ENCODE measurements at places on chromosomes 6 and 20.

GRCh38 chr6:23180504-23181293 is 611.3 kb downstream of the HDGFL1 start:
- DNase-seq, result no peak

- no peak for DNase-seq
These were observed 110.0 kb downstream of the TSHZ2 start for GRCh38 chr20:53081916-53082863.

- no peak for DNase-seq
These were observed 138.6 kb downstream of the THEMIS start for GRCh38 chr6:127762284-127762683.

- DNase-seq, result no peak
These were observed 73.1 kb downstream of the OR2B2 start for GRCh38 chr6:27838945-27839625.

GRCh38 chr6:132666118-132666517 is 7.1 kb upstream of the TAAR1 start:
- DNase-seq, result no peak

Data from Panc1 (cell line).